ENCODE measurements at places on chromosomes 6 and 20.
A peak's percentile ranks its signal among the peaks of the same experiment; 100 is the strongest.

DNA sequence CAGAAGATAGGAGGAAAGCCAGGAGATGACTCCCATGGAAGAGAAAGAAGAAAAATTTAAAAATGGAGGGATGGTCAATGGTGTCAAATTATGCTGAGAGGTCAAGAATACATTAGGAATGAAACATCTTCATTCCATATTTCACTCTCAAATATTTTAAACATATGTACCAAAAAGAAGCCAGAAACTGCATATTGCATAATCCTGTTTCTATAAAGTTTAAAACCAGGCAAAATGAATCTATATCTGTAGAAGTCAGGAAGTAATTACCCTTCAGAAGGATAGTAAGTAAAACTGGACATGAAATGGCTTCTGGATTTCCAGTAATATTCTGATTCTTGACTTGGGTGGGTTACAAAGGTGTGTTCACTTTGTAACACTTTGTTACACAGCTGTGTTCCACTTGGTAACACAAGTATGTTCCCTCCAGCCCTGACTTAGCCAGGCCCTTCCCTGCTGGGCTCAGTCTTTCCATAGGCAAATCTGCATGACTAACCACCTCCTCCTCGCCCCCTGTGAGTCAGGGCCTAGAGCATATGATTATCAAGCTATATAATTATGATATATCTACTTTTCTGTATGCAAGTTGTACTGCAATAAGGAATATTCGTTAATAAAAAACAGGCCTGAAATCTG is 20.2 kb upstream of the C6orf141 start:
- DNase-seq: no peak

GRCh38 chr6:120871416-120872261 is 462.6 kb downstream of the TBC1D32 start:
- no peak for DNase-seq

DNA sequence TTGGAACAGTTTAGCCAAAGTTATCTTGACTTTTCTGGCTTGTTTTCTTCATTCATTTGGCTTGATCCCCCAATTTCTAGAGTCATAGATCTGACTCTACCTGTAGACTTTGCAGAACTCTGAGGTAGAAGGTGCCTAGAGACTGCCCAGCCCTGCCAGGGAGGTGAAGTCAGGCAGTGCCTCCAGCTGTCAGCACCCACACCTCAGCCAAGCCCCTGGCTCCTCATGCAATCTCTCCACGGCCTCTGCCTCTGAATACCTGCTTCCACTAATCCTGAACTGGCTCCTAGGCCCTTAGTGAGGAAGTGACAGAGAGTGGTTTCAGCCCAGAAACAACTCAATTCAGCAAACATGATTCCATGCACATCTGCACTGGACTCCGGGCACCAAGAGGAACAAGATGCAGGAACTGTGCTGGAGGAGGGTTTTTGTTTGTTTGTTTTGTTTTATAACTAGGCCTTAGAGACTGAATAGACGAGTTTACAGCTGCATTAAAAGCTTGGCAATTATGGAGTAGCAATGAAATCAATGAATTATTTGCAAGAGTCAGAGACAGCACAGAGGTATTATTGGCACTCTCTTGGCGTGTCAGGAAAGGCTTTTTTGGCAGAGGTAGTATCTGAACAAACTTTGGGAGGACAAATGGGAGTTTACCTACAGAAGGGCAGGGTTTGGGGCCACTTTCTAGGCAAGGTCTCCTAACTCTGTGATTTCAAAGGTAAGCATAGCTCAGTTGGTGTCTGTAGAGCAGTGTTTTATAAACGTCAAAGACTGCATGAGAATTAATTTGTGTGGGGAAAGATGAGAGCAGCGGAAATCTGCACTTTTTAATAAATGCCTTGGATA is 25.2 kb downstream of the TGM3 start:
- DNase-seq: no peak

DNA sequence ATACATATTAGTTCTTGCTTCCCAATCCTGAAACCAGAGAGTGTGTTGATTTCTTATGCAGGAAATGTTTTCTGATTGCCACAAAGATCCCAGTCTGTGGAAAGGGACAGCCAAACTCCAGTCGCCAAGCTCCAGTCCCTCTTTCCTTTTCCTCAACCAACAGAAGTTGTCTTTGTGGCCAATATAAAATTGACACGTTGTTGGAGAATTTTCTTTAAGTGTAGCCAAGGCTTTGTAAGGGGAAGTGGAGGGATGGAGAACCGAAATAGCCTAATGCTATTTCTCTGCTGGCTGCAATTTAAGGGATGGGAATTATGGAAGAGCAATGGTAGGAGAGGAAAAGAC is 5.4 kb downstream of the ADGRB3 start:
- DNase-seq: no peak

GRCh38 chr20:54176610-54177009 is 2.8 kb upstream of the CYP24A1 start:
- DNase-seq: no peak

DNA sequence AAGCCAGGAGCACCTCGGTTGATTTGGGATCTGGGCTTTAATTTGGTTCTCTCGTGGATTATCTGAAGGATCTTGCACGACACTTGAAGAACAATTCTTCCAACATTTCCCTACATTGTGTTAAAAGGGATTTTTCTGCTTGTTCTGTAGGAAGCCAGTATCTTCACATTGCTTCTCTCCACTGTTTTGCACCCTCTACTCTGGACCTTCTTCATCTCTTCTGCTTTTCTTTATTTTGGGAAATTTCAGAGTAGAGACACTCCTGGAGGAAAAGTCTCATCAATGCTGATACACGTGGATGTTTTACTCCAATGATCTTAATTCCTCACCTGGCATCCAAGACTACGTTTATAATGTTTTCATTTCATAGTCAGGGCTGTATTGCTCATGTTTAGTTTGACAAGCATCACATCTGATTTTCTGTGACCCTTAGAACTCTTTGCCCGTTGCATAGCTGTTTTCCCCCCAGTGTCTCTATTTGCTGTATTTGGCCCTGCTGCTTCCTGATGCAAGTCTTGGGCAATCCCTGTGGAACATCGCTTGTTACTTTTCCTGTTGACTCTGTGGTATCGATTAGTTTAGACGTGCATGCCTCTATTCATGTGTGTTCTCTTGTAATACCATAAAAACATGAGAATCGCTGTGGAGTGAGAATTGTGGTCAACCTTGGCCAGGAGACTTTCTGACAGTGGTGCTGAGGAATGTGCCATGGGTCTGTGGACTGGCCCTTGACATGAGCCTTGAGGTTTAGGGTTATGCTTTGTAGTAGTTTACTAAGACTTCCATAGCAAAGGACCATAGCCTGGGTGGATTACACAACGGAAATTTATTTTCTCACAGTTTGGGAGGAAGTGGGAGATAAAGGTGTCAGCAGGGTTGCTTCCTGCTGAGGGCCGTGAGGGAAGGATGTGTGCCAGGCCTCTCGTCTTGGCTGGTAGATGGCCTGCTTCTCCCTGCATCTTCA is 12.5 kb downstream of the PLCB1 start:
- DNase-seq: no peak

DNA sequence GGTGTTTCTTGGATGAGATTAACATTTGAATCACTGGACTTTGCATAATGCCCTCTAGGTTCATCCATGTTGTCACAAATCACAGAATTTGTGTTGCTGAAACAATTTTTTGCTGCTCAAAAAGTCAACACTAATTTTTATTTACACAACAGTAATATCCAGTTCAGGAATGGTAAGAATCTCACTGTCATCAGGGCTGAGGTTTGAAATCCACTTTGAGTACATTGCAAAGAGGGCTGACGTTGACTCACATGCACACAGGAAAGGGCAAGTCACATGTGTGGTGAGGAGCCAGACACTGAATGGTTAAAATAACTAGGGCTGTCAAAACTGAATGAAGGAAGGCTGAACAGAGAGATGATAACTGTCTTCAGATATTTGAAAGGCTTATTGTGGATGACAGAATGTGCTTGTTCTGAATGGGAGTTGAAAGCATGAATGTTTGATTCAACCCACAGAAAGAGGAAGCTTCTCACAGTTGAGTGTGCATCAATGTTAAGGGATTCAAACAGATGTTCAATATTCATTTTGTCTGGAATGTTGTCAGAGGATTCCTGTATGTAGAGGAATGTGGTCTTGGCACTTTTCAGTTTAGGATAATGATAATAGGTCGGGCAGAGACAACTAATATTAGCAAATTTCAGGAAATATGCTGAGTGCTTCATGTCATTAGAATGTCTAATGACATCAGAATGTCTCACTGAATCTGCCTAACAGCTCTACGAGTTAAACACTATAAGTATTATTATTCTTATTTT is 3.6 kb upstream of the ADGRG6 start:
- no peak for DNase-seq

GRCh38 chr6:14717307-14717706 is 528.6 kb upstream of the JARID2 start:
- no peak for DNase-seq

DNA sequence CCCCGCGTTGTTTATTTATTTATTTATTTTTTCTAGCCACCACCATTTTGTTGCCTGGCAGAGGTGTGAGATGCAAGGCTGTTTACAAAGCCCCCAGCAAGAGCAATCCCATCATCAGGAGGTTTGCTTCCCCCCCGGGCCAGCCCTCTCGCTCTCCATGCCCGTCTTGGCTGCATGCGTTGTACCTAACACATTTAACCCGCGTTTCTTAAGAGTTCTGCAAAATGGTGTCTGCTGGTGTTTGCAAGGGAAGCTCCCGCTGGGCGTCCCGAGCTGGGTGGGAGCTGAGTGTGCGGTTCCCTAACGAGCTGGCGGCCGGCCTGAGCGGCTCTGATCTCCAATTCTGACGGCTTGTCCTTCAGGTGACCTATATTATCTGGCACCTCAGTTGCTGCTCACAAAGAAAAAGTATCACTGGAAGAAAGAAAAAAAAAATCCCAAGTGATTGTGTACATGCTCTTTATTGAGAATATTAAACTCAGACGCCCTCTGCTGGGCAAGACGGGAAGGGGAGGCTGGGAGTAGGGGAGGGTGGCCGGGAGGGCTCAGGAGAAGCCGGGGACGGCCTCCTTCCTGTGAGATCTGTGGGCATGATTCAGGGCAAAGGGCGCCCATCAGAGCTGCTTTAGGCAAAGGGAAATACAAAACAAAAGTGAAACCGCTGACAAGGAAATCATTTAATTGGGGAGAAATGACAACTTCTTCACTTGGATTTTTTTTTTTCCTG is 154.8 kb downstream of the BCAS1 start:
- DNase-seq: peak; percentile 90

DNA sequence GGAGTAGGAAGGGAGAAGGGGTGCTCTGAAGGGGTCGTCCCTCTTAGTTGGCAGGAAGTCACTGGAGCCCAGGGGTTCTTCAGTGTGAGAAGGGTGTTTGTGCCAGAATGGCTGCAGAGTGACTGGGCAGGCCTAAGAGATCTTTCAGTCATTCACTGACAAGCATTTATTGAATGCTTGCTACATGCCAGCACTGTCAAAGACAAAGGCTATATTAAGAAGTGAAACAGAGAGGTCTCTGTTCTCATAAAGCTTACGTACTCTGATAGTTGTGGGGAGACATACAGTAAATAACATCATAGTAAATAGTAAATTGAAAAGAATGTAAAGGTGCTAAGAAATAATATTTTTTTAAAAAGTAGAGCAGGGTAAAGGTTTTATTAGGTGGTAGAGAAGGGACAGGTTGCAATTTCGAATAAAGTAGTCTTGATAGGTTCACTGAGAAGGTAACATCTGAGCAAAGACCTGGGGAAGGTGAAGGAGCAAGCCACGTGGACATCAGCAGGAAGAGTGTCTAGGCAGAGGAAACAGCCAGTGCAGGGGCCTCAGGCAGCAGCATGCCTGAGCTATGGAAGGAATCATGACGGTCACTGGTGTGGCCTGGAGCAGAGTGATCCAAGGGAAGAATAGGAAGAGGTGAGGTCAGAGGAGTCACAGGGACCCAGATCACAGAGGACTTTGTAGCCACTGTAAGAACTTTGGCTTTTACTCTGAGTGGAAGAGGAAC is 36.3 kb upstream of the RNF8 start:
- no peak for DNase-seq

DNA sequence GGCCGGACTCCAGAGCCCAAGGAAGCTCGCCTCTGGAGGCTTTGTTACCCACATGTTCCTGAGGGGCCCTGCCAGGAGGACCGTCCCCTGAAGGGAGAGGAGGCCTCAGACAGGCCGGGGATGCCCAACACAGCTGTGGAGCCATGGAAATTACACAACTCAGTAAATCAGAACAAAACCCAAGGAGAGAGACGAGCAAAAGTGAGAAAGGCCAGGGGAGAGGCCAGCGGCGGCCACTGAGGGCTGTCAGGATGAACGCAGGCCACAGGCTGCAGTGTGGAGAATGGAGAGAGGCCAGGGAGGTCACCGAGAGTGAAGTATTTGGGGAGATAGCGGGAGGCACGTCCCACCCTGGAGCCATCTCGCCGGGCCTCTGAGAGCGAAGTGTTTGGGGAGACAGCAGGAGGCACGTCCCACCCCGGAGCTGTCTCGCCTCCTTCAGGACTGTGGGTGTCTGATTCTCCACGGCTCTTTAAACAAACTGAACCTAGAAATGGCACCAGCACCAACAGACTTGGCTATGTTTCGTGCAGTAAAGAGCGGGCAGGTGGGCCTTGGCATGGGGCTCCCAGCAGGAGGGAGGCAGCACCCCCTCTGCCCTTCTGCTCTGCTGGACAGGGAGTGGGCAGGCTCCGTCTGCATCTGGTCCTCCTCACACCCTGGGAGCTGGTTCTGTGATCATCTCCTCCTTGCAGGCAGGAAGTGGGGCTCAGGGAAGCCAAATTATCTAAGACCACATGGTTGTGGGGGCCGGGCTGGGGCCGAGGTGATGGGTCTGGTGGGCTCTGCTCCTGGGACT is 91.0 kb downstream of the YTHDF1 start:
- no peak for DNase-seq

DNA sequence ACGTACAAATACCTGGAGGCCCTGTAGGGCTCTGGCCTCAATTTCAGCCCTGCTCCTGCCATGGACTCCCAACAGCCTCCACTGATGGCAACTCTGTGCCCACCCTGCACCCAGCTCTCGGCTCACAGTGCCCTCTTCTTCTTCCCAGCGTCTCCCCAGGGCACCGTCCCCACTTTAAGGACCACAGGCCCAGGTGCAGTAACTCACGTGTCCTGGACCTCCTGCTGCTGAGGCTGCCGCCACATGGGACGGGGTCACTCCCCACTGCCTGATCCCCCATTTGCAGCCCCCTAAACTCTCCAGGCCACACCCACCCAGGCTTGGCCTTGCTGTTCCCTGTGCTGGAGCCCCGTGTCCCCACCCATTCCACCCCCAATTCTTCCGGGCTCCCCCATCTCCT is 223.4 kb downstream of the PREX1 start:
- DNase-seq: no peak

DNA sequence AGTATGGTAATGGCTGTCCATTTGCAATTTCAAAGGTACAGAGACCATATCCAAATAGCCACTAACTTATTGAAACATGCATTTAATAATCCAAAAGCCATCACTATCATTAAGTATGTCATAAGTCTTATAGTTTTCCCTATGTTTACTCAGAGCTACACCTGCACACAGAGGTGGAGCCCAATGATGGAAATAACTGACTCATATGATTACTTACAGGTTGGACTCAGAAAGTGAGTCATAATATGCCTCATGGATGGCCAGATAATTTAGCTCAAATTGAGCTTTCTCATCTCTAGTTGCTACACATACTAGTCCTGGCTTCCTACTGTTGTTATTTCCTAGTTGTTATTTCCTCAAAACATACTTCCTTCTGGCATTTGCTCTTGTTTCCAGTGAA is 104.4 kb upstream of the KHDRBS2 start:
- DNase-seq: no peak
